ENCODE measurements at places on chromosomes 2 and 18.

GRCh38 chr2:203988500-203989260 lies 52.1 kb downstream of the ICOS start:
- DNase-seq, result no peak

- no peak for DNase-seq
Observed at GRCh38 chr18:8959551-8960135, 142.9 kb upstream of the NDUFV2 start.

DNA sequence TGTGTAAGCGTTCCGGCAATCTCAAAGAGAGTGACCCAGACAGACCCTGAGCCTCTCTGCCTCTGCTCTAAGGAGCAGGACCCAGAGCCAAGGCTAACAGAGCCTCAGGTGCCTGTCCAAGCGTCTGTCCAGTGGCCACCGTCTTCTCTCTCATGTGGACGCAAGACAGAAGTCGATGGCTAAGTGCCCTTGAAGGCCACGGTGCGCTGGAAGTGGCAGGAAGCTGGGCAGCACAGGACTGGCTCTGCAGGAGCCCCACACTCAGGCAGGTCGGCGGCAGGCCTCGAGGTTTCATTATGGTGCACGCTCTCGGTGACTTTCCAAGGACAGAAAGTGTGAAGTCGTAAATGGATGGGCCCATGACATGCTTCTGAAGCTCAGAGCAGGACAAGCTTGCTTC lies 49.1 kb downstream of the HDAC4 start:
- no peak for DNase-seq

DNA sequence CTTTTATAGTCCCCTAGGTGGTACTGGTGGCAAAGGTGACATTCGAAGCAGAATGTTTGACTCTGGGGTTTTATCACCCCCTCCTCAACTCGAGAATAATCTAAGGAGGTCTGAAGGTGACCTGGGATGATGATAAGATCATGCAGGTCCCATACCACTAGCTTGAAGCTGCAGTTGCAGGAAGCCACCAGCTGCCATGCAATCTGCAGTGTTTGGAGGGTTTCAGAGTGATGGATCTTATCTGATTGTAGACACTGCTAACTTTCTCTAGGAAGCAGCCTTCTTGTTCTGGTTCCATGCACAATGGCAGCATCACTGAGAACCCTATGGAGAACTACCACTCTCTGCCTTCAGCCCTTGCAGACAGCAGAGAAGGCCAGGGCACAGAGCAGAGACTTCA lies 59.4 kb upstream of the LRPPRC start:
- DNase-seq, result no peak

GRCh38 chr2:69138247-69138772 lies 125.3 kb downstream of the ANTXR1 start:
- no peak for DNase-seq

- DNase-seq, result no peak
Observed at GRCh38 chr2:65291216-65292105, 63.8 kb downstream of the ACTR2 start.

- DNase-seq, result no peak
Observed at GRCh38 chr18:10508591-10508990, 17.2 kb upstream of the NAPG start.

GRCh38 chr2:162256591-162256991 lies 13.3 kb upstream of the FAP start:
- DNase-seq, result no peak

DNA sequence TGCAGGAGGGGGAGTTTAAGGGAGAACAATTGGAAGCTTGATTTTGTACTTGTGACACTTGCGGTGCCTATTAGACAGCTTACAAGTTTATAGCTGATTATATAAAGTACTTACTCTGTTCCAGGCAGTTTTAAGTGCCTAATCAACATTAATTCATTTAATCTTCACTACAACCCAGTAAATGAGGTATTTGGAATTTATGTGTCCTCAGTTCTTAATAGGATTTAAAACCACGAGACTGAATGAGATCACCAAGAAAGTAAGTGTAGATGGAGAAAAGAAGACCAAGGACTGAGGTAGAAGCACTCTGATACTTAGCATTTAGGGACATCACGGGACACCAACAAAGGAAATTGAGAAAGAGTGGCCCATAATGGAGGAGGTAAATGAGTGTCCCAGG lies 49.8 kb downstream of the ZC3H15 start:
- no peak for DNase-seq

- no peak for DNase-seq
Observed at GRCh38 chr2:226447338-226448300, 352.0 kb downstream of the IRS1 start.

- DNase-seq, result no peak
Observed at GRCh38 chr2:152759290-152760072, 41.1 kb downstream of the ARL6IP6 start.

GRCh38 chr2:159076241-159076640 lies 107.8 kb downstream of the TANC1 start:
- DNase-seq, result no peak

DNA sequence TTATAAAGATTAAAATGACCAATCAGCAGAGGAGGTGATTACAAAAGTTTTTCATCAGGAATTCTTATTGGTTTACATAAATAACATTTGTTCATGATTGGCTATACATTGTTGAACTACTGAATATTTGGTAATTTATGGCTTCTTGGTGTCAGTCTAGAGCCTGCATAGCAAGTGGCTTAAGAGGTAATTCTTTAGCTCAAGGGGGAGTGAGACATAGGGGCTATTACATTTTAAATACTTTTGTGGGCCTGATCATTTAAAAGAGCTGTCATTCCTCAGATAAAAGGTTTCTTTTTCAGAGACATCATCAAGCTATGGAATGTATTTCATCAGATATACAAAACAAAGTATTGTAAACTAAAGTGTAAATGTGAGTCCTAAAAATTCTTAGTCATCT lies 373.8 kb downstream of the EPHA4 start:
- DNase-seq, result no peak

GRCh38 chr2:71576541-71576940 lies 123.2 kb downstream of the DYSF start:
- DNase-seq, result no peak

DNA sequence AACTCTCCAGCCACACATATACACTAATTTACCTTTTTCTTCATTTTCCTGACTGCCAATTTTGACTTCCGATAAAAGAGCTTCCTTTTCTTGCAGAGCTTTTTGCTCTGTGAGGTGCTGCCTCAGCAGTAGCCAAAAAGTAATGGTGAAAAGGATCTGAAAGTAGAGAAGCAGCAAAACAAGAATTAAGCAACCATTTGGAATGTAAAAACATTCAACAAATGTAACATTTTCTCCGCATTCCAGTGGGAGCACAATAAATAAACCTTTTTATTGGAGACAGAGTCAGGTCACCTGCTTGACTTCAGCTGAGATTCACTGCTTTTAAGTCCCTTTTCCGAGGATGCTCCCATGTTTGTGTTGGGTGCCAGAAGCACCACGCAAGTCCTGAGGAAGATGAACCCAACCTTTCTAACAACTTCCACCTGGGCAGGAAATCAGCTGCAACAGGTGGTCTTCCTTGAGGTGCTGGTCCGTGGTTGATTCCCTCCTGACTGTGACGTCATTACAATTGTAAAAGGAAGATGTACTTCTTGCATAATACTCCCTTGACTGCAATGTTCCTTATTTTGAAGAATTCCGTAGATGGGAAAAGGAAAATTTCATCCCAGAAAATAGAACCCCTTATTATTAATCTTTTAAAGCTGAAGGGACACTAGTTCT lies 265.5 kb downstream of the NAPG start:
- DNase-seq, result no peak

GRCh38 chr2:175205523-175205922 lies 24.0 kb upstream of the ATP5MC3 start:
- no peak for DNase-seq

DNA sequence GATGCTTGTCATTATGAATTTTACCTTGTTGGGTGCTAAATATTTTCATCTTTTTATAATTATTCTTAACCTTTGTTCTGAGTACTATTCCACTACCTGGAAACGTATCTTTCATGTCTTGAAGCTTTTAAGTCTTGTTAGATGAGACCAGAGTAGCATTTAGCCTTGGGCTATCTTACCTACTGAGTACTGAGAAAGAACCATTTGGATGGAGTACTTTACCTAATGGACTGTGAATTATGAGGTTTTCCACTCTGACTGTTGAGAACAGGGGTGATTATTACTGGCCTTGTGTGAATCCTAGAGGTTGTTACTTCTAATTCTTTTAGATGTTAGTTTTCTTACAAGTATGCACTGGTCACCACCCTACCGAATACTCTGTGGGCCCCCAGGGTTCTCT lies 63.5 kb downstream of the CCDC102B start:
- DNase-seq, result no peak

DNA sequence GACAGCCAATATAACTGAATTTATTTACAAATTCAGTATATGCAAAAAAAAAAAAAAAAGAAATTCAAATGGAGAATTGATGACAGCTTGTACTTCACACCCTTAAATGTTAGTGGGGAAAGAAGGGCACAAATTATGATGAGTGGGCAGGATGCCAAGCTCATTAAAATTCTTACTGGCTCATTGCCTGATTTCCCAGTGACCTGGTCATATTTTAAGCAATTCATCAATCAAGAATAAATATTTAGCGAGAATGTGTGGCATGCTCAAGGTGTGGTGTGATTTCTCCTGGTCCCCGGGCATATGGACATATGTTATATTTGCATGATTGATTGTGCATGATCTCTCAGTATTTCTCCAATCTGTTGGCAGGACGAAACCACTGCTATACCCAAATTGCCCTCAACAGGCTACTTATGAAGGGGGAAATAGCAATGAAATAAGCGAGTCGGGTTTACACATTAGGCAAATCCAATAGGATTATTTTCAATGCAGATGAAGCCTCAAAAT lies 883.0 kb downstream of the LRRTM4 start:
- DNase-seq, result no peak

- DNase-seq, result no peak
Observed at GRCh38 chr2:69576880-69577279, 66.7 kb downstream of the AAK1 start.

GRCh38 chr18:11148680-11149440 lies 509 bp downstream of the PIEZO2 start:
- no peak for DNase-seq

DNA sequence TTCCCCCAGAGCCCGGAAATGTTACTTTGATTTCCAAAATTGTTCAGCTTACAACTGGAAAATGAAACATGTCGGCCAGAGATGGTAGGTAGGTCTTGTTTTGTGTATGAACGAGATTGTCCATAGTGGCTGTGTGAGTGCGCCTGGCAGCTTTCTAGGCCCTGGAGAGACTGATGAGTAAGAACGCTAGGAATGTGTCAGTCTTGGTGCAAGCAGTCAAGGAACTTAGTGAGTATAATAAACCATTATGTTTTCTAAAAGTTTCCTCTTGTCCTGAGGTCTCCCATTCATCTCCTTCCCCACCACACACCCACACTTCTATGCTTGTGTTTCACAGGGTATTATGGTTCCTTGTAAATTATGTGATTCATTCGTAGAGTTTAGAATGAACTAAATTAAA lies 234.2 kb downstream of the CDH2 start:
- no peak for DNase-seq

DNA sequence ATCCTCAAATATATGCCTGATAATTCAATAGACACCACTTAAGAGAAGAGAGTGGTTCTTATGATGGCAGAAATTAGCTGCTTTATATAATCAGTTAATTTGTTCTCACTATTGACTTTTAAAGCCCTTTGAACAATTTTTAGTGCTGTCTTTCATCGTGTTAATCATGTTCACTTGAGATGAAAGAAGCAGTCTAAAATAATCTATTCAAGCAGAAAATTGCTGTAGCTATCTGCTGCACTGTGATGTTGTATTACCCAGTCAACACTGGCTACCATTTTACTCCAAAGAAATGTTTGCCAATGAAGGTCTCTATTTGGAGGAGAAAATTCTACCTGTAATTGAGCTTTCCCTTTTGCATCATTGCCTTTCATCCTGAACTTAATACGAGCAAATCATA lies 459.8 kb upstream of the FSIP2 start:
- no peak for DNase-seq

GRCh38 chr18:71398531-71398930 lies 1109.7 kb downstream of the SOCS6 start:
- DNase-seq, result no peak

- DNase-seq, result no peak
Observed at GRCh38 chr2:24885221-24886125, 34.6 kb downstream of the ADCY3 start.
